SIG-M5 (cell line): ENCODE measurements at places on chromosomes 3 and 15.

DNA sequence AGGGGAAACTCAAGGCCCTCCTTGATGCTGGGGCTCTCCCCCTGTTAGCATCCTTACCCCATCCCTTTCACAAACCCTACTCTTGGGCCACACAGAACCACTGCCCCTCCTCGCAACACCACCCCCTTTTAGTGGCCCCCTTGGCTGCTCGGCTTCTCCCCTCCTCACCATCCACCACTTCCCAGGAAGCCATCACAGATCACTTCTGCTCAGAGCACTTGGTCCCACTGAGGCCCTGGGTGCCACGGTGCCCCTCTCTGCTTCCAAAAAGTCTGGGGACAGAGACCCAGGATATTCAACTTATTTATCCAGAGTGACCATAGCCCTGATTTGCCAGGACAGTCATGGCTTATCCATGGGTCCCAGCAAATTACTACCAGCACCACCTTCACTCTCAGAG, 2.4 kb downstream of the RHCG start:
- DNase-seq: no peak

DNA sequence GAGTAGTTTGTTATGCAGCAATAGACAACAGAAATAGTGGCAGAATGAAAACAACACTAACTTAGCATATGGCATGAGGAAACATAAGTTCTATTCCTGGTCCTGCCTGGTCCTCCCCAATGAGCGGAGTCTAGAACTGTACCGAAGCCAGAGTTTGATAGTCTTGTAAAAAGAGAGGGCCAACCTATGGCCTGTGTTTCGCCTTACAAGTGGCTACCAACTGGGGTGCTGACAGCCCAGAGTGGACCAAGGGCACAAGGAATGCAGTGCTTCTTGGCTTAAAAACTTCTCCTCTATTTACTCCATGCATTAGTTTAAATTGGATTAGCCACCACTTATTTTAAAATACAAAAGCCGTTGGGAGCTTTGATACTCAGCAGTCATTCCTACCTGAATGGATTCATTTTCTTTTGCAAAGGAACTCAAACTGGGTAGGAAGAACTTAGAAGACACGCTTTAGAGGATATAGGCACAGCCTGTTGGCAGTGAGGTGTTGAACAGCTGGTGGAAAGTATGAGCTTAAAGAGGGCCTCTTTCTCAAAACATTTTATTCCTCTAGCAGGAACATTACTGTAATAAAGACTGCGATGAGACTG, 302.9 kb downstream of the PLCL2 start:
- DNase-seq: no peak

DNA sequence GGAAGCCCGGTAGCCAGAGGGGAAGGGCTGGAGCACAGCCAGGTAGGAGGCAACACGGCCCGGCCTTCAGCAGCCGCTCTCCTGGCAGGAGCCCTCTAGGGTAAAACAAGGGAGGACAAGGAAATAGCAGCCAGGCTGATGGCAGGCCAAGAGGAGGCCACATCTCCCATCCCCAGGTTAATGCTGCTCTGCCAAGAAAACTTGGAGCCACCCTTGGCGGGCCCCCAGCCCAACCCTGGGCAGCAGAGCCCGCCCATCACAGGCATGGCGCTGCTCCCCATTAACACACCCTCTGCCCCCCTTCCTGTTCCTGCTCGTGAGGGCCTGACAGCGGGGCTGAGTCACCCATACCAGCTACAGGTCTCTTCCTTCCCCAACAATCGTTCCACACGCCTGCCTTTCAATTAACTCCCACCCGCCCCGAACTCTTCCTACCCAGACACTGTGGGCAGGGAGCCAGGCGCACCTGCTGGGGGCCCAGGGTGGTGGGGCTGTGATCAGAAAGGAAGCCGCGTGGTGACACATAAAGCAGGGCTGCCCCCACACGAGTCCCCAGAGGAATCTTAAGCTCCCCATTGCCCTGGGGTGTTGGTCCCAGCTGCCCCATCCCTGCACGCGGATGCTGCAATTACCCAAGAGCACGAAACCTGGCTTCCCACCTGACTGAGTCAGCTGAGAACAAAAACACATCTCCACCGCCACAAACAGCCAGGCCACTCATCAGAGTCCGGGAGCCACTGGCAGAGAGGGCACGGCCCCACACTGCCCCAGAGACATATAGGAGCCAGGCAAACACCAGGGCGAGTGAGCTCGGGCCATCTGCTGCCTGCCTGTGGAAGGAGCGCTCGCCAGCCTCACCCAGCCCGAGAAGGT, at the start of gene C15orf62:
Gene C15orf62, plus strand, starts transcription at position 707 of the 873 bp plus-strand sequence. CDS start 516 bp downstream, outside the sequence.
- no peak for DNase-seq

DNA sequence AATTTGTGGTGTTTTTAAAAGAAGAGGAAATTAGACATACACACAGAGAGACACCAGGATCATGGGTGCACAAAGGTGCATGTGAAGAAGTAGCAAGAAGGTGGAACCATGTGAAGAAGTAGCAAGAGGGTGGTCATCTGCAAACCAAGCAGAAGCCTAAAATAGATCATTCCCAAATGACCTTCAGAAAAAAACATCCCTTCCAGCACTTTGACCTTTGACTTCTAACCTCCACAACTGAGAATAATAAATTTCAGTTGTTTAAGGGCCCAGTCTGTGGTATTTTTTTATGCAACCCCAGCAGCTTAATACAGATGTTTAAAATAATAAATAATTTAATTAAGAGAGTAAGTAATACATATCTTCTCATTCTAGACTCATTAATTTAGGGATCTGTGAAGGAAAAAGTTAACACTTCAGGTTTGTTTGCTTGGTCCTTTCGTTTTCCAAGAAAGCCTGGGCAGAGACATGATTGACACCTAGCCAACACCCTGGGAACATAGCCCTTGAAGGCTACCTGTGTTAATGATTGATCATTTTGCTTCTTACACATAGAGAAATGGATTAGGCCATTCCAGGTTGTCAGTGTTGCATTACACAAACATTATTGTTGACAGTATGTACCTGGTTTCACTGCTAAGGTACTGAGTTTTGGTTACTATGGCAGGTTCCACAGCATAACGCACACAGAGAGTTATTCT, 1331.2 kb upstream of the GBE1 start:
- DNase-seq: no peak

DNA sequence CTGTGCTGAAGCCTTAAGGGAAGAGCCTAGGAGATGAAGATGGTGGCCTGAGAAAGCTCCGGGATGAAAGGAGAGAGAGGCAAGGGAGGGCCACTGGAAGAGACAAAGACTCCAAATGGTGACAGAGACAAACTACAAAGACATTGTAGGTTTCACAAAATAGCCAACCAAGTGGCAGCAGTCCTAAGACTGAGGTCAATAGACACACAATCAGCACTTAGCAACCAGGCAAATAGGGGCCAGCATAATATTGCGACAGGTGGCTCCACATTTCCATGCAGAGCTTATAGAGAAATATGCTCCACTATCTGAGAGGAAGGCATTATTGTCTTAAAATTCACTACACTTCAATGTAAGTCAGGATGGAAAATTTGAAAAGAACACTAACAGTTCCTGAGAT, 22.1 kb upstream of the MYO5C start:
- DNase-seq: no peak

- DNase-seq: no peak
Measured at GRCh38 chr15:41928100-41928499, 34.2 kb upstream of the SPTBN5 start.

DNA sequence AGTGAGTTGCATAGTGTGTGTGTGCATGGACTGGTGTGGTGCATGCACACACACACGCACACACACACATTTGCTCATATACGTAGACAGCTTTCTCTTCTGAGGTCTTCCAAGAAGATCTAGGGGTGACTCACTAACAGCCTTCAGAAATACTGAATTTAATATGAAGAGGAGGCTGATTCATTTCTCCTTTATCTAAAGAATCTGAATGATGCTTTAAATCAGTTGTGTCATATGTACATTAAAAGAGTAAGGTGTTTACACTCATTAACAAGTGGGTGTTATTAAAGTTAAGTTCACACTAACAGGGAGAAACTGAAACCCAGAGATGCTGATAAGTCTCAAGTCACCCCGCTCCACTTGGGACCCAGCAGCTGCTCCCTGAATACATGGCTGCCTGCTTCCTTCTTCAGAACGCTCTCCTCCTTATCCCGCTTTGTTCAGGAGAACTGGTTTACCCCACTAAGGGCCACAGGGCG, 22.0 kb downstream of the TMPRSS7 start:
- DNase-seq: no peak

- DNase-seq: no peak
Measured at GRCh38 chr3:49165771-49166751, at the start of gene CCDC71. CCDC71 (minus strand) TSS chr3:49166331; CDS start chr3:49164208, 2,123 bp downstream.

DNA sequence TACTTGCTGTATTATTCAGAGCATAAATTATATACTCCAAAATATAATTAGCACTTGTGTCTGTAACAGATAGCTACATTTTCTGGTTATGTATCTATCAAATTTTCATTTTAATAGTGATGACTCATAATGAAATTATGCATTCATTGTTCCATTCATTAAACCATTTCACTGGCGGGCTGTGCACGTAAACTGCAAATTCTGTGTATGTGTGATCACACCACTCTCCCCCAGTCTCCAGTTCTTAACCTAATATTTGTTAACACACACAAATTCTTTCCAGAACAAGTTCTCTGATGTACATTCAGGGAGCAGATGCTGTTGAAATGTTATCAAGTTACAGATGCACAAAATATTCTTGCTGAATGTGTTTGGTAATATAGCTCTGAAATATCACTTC, 3.8 kb upstream of the KCNMB2 start:
- no peak for DNase-seq

- no peak for DNase-seq
Measured at GRCh38 chr15:77002436-77002835, 7.5 kb downstream of the PSTPIP1 start.

DNA sequence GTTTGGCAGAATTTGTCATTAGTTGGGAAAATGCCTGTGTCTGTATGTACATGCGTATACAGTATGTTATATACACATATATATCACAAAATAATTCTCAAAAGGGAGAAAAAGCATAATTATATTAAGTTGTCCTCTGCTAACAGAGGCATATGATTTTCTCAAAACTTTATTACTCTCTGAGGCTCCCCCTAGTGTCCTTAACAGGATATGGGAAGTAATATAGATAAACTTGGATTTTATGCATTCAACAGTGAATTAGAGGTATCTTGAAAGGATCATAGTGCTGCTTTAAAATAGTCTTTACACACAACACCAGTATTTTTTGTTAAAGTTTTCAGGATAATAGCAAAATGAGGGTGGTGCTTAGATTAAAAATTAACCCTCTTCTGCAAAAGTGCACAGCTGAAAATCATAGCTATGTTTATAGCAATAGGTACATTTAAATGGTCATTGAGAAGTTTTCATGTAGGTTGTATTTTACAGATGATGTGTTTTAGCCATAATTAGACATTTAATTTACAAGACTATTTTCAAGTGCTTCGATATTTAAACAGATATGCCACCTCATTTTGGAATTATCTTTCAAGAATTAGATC, 454.0 kb upstream of the ROBO2 start:
- no peak for DNase-seq

GRCh38 chr3:154971771-154972326, 108.3 kb upstream of the MME start:
- DNase-seq: no peak

- DNase-seq: no peak
Measured at GRCh38 chr3:142716102-142716501, 7.7 kb upstream of the TRPC1 start.

GRCh38 chr3:46947981-46948791, 28.4 kb downstream of the CCDC12 start:
- DNase-seq: no peak

DNA sequence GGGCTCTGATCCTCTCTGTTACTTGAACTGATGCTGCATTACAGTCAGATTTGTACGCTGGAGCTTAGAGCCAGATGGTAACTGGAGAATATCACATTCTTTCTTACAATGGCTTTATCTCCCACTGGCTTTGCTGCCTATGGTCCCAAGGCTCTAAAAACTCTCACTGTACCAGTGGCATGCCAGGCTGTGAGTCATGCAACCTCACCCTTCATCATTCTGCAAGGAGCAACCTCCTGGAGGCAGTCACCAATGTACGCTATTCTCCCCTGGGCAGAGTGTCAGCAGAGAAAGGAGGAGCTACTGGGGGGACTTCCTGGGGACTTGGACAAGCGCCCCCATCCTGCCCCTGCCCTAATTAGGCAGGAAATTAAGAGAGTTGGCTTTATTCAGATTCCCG, 97.9 kb upstream of the EIF1B start:
- DNase-seq: no peak

DNA sequence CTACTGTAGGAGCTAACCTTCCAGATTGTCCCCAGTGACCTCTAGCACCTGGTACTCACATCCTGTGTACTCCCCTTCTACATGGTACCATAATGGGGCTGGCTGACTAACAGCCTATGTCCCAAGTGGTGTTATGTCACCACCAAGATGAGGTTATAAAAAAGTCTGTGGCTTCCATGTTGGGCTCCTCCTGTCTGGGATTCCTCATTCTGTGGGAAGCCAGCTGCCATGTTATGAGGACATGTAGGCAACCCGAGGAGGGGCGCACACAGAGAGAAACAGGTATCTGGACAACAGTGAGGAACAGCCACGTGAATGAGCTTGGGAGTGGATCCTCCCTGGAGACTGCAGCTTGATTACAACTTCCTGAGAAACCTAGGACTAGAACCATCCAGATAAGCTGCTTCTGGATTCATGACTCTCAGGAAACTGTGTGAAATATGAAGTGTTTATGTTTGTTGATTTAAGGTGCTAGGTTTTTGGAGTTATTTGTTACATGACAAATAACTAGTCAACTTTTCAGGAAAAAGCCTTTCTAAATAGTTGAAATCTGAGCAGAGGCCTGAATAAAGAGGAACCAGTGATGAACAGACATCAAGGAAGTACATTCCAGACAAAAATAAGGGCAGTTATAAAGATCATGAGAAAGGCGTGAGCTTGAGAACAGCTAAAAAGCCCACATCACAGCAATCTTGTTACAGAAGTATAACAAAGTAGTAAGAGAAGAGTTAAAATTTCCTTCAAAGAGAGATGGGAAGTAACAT, 21.7 kb downstream of the GOLIM4 start:
- DNase-seq: no peak

DNA sequence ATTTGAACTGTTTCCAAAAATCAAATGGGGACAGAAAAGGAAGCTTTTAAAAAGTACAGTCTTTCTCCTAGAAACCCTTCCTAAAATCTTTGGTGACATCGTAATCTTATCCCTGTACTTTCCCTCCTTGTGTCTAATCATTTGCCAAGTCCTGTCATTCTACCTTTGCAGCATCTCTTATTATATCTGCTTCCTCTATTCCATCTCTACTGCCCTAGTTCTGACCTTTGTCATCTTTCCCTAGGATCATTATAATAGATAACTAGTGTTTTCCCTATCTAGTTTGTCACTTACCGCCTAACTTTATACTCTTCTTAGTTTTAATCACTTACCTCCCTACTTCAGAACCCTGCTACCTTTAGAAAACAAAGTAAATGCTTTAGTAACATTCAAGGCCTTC, 11.6 kb downstream of the USP8 start:
- DNase-seq: no peak

GRCh38 chr15:99931703-99932603, 198.7 kb upstream of the LYSMD4 start:
- no peak for DNase-seq

GRCh38 chr3:135084405-135084804, 289.3 kb downstream of the EPHB1 start:
- DNase-seq: no peak
